MM.1S (cell line): ENCODE measurements at places on chromosomes 4 and X.
A peak's percentile ranks its signal among the peaks of the same experiment; 100 is the strongest.

- no peak for DNase-seq
Observed at GRCh38 chrX:67523932-67524331, 19.9 kb upstream of the AR start.

DNA sequence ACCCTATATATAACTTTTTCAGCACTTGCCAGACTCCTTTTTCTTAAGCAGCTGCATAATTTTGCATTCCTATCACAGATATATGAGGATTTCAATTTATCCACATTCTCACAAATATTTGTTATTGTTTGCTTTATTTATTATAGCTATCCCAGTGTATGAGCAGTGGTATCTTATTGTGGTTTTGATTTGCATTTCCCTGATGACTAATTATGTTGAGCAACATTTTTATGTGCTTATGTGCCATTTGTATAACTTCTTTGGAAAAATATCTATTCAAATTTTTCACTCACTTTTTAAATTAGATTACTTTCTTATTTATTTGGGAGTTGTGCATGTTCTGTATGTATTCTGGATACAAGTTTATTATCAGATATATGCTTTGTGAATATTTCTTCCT lies 361.9 kb downstream of the KCTD8 start:
- DNase-seq = no peak

DNA sequence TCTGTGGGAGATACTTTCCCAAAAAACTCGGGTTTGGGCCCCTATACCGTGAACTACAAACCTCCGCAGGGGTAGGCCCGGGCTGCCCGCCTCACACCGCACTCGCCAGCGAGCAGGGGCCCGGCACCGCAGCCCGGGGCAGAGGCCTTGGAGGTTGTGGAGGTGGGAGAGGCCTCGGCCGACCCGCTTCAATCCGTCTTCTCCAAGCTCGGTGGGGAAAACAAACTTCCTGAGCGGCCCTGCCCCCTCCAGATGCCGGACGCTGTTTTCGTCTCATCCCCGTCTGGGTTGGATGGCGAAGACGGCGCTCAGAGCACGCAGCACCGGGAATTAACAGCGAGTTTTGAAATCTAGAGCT lies 442 bp upstream of the MCUB start:
- DNase-seq = no peak

GRCh38 chr4:148017801-148018200 lies 285.9 kb downstream of the ARHGAP10 start:
- DNase-seq = no peak

DNA sequence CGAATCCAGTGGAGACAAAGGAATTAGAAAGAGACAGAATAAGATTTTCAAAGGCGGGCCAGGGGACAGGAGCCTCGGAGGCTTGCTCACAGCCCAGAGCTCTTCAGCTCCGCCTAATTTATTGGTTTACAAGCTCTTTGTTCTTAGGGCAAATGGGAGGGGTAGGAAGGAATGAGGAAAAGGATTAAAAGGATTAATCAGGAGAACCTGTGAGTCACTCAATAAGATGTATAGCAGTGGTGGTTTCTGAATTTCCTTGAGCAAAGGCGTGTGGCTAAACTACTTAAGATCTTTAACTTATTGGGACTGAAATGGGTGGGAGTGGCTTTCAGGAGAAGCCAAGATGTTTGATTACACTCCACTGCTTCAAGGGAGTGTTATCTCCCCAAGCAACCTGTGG lies 456.0 kb upstream of the SPANXN1 start:
- no peak for DNase-seq

DNA sequence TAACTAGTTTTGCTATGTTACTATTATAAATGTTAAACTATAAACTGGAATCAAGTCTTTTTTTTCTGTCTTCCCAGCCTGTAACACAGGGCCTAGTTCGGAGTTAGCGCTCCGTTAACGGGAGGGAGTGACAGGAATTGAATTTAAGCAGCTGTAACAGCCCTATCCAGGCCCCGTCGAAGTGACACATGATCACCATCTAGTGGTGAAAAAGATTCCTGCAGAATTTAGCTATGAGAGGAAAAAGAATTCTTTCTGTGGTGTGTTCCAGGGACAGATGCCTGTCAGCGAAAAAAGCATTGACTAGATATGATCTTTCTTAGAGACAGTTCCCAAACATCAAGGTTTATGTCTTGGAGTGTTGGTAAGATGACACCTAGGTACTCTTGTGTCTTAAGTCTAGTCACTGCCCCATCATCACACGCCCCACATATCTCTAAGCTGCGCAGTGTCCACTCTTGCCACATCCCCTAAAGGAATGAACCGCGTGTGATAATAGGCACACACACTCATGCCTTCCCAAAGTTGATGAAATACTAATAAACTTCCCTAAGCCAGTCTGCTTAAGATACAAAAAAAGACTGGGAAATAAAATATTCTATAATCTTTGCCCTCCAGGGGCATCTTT lies 2.1 kb downstream of the GAB3 start:
- DNase-seq = peak; percentile 62

DNA sequence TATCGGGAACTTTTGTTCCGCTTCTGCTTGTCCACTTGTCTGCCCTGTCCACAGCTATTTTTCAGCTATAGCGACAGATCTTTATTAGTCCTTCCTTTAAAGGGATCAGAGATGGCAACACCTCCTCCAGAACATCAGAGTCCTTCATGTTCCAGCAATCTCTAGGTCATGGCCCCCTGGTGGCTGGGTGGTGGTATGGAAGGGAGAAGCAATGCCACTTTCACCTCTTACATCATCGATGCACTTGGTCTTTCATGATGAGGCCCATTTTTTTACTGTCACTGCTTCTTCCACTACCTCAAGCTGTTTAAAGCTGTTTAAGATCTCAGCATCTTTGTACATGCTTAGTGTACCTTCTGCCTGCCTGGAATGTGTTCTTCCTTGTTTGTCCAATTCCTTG lies 106.7 kb downstream of the ARHGAP6 start:
- peak; percentile 20 for DNase-seq

- DNase-seq = no peak
Observed at GRCh38 chr4:98482503-98482846, 175.9 kb downstream of the TSPAN5 start.

- DNase-seq = no peak
Observed at GRCh38 chrX:70476166-70476933, 31.7 kb downstream of the DLG3 start.

DNA sequence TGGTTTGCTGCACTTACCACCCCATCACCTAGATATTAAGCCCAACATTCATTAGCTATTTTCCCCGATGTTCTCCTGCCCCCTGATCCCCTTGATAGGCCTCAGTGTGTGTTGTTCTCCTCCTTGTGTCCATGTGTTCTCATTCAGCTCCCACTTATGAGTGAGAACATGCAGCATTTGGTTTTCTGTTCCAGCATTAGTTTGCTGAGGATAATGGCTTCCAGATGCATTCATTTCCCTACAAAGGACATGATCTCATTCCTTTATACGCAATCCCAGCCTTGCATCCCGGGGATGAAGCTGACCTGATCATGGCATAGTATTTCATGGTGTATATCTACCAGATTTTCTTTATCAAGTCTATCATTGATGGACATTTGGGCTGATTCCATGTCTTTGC lies 99.0 kb upstream of the DCAF12L2 start:
- no peak for DNase-seq

GRCh38 chr4:76984127-76984526 lies 34.6 kb downstream of the SEPTIN11 start:
- peak; percentile 85 for DNase-seq

DNA sequence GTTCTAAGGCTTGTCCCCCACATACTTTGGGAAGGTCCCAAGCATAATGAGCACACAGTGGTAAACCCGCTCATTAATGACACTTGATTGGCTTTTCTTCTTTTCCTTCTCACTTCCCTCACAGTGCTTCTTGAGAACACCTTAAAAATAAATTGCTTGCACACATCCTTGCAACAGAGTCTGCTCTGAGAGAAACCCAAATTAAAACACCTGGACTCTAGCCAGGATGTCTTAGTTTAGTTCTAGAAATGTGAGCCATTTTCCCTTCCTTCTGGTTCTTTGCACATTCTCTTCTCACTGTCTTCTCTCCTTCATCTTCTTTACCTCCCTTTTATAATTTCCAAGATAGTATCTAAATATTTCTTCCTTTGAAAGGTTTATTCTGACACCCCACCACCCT lies 35.3 kb upstream of the COX7B2 start:
- no peak for DNase-seq

DNA sequence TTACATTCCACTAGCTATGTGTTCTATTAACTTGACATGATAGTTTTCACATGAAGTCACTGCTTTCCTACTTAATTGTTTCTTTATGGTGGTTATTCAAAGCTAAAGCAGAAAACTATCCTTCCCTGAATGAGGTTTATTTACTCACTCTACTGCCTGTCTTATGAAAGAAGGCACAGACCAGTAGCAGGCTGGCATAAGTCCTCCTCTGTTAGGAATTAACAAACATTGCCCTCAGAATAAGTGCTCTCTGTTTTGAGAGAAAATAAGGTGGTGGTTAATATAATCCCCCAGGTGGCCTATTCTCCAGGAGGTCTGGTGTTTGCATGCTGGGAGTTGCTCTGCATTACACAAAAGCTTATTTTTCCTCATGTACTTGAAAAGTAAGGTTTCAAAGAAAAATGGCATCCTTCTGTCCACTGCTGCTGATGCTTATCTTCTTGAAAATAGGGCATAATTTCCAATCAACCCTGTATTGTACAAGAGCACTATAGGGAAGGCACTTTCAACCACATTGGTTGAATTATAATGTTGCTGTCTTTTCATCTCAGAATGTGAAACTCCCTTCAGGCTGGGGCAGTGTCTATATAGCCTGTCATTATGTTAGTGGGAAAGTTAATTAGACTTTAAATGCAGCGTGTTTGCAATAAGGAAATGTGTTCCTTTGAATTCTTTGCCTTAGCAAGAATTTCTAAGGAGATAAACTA lies 119.7 kb upstream of the TBC1D9 start:
- DNase-seq = no peak

DNA sequence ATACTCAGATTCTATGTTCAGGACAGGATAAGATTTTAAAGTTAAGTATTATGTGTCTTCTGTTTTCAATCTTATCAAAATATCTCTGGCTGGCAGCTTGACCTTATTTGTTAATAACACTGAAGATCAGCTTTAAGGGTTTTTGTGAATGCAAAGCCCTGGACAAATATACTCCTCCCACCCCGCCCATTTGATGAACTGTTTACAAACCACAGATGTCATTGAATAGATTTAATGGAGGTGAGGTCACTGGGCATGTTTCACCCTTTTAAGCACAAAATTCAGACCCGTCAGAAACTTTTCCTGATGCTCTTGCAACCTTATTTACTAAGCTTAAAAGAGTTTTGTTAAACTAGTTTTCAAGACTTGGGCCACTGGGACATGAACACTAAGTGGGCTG lies 10.1 kb upstream of the CXCL8 start:
- DNase-seq = no peak

GRCh38 chr4:142416711-142417275 lies 429.3 kb downstream of the INPP4B start:
- no peak for DNase-seq

DNA sequence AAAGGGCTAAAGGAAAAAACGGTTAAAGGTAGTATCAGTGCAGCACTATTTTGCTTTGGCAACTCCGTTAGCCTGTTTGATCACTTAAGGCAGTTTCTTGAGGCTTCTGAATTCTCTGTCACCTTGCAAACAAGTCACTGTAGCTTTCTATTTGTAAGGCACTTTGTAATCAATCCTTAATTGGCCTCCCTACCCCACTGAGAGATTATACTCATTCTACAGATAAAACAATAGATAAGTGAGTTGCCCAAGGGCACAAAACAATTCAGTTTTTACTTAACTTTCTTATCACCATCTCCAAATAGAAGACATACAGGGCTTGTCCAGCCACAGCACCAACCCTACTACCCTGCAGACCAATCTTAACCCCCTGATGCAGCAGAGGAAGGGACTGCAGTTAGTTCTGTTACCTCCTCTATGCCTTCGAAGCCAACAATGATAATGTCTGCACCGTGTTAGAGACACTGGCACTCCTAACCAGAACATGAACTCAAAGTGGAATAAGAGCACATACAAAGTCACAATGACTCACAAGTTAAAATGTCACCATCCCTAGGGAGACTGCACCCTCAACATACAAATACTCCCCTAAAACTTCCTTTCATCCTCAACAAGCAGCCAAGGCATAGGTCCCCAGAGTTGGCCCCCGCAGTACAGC lies 1.7 kb downstream of the TMEM185A start:
- no peak for DNase-seq

DNA sequence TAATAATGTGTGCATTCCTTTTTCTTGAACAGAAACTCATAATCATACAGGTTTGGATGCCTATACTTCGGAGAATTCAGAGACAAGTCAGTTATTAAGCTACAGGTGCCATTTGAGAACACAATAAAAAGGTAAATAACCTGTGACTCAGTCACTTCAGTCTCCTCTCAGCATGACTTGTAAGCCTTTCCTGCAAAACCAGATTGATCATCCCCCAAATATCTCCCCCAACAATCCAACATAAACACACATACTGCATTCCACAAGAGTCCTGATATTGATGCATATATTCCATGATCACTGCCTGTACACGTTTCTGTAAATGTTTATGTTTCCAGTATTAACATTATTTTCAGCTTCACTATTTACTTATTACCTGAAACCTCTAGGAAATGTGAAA lies 110.8 kb downstream of the PWWP3B start:
- no peak for DNase-seq

DNA sequence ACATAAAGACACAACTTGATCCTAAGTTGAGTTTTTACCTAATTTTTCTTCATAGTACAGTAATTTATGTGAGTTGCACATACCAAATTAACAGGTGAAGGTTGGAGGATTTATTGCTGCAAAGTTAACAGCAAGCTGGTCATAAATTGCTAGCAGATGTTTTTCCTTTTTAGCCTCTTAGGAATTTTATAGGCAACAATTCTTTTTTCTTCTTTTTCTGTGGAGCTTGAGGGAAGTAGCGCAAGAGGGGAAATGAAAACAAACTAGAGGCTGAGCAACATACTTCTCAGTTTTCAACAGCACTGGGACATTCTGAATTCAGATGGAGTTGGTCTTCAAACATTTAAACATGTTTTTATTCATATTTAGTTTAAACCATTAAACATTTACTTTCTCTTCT lies 63.7 kb upstream of the TLR2 start:
- no peak for DNase-seq
